Astrocyte of the spinal cord (primary cell): ENCODE measurements at places on chromosomes 12 and 14.
A peak's percentile ranks its signal among the peaks of the same experiment; 100 is the strongest.

DNA sequence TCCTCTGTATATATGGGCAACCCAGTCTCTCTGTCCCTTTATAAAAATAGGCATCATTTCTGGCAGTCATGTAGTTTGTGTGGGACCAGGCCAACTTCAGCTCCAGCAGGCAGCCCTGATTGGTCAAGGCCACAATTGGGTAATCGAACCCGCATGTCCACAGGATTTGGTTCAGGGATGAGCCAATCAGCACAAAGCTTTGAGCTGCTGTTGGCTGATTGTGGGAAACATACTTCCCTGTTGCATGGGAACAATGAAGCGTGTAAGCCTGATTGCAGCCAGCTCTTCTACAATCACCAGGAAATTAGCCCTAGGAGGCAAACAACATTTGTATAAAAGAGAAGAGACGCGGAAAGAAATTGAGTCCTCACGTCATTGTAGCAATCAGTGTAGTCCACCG is 328.6 kb downstream of the PCNX1 start:
- DNase-seq = no peak

DNA sequence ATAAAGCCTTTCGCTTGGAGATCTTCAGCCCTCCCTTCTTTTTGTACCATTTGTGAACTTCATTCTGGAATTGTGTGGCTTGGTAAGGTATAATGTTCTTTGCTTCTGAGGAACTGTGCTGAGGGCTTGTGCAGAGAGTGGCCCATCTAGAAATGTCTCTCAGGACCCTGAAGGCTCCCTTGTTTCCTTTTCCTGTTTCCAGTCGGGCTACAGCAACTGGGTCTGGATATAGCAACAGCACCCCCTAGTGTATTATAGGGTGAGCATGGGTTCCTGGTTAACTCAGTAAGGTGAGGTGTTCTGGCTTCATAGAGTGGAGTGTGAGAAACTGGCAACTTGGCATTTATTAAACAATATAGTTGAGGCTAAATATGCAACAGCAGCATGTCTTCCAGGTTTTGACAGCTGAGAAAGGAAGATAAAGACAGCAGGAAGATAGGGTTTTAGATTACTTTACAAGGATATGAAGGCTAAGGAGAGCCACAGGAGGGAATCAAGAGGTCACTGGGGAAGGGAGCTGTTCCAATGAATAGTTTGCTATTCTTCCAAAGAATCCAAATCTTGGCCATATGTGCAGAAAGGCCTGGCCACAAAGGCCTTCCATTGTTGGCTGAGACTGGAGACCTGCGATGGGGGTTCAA is 49.1 kb upstream of the RNU6-8 start:
- DNase-seq = peak; percentile 85

DNA sequence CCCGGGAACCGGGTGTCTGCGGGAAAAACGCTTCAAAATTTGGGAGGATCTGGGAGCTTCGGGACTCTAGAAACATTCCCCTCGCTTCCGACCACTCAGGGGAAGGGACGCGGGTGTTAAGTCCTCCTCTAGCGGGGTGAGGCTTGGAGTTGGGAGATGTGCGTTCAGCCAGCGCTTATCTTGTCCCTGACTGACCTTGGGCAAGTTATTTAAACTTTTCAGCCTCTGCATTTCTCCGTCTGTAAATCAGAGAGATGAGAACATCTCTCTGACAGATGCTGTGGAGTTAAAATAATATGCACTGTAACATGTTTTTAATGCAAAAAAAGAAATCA is 76.9 kb upstream of the ANO4 start:
- peak; percentile 3 for DNase-seq

DNA sequence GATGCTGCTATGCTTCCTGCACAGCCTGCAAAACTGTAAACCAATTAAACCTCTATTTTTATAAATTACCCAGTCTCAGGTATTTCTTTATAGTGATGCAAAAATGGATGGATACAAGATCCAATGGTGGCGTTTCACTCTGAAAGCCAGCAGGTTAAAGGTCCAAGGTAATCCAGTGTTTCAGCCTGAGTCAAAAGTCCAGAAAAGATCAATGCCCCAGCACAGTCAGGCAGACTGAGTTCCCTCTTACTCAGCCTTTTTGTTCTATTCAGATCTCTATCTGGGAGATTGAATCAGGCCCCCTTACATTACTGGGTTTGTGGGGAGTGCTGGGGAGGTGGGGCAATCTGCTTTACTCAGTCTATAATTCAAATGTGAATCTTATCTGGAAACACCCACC is 464.5 kb downstream of the GXYLT1 start:
- no peak for DNase-seq

- DNase-seq = no peak
These were observed 25.0 kb downstream of the ERP27 start for GRCh38 chr12:14913381-14913781.

GRCh38 chr12:83826112-83826511 is 1086.5 kb downstream of the SLC6A15 start:
- DNase-seq = peak; percentile 12

DNA sequence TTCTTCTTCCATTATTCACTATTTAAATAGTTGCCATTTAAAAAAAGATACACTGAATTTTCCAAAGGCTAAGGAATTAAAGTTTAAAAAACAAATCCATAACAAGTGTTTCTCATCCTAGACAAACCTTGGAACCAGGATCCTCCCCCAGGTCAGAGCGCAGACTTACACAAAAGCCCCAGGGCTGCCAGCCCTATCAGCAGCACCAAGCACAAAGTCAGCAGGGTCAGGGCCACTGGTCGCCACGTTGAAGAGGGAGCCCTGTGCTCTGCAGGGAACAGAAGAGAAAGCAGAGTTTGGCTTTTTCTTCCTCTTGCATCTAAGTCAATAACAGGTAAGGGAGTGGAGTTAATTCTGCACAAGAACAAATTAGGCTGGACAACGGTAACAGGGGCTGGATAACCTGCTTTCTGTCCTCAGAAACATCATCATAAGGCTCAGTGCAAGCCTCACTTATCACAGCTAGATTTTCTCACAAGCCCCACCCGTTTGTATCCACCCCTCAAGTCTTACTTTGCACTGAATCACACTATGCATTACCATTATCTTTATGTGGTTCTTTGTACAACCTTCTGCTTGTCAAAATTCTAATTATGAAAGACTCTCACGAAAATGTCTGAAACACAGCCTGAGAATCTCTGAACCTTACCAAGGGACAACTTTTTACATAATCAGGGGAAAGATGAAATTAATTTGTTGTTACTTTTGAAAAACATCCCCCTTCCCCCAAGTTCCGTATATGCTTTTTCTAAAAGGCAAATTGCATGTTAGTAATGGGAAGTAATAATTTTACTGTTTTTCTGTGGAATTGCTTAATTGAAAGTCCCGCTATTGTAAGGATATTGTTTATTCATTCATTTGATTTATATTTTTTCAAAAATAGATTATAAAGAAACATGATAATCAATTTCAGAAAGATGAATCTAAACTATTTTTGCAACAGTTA is 9.6 kb downstream of the CLEC1A start:
- DNase-seq = no peak

DNA sequence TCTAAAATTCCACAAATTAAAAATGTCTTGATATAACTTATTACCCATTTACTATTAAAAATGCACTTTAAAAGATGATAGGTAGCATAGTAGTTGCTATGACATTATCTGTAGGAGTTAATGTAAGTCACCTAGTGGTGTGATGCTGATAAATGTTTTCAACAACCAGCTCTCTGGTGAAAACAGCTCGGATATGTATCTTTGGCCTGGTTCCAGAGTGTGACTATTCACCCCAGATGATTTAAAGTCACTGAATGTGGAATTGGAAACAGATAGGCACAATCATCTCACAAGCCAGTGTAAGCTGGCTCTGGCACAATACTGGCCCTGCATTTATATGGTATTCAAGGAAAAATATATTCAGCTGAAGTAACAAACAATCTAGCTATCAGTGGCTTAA is 9.2 kb upstream of the CCDC196 start:
- peak; percentile 19 for DNase-seq

GRCh38 chr12:121713257-121713777 is 765 bp downstream of the TMEM120B start:
- no peak for DNase-seq

DNA sequence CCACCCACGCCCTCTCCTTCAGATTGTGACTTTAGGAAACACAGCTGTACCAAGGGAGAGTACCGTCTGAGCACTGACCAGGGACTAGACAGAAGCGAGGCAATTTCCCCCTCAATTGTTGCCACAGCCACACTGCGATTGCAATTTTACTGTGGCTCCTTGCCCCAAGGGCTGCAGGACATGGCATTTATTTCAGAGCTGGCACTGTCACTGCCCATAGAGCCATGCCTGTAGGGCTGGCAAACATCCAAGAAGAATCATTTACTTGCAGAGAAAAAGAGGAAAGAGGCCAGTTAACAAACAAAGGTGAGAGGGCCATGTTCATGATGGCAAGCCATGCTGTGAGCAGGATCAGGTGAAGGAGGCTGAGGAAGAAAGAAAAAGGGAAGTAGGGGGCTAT is 129.6 kb downstream of the EMP1 start:
- no peak for DNase-seq

DNA sequence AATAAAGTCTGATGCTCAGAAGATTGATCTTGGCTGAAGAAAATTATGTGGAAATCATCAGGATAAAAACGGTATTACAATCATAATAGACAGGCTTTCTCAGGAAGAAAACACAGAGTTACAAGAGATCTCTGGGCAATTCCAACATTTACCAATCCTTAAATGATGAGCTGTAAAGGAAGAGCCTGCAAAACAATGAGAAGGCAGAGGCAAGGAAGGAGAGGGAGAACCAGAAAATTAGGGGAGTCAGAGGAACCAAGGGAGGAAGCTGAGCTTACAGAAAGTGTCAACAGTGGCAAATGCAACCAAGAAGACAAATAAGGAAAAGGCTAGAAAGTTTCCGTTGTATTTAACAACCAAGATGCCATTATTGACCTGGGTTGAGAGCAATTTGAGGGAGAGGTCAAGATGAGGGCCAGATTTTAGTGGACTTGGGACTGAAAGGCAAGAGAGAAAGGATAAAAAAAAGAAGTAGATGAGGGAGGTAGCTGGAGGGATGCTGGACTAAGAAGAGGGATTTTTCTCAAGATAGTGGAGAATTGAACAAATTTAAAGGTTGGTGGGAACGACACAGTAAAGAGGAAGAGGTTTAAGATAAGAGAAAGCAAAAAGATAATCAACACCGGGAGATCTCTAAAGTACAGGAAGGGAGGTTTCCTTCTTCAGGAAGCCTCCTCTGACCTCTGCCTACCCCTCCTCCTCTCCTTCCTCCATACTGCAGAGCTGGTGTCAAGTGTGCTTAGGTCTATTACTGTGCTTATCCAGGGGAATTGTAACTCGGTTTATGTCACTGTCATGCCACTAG is 116.9 kb downstream of the DUSP6 start:
- DNase-seq = no peak

DNA sequence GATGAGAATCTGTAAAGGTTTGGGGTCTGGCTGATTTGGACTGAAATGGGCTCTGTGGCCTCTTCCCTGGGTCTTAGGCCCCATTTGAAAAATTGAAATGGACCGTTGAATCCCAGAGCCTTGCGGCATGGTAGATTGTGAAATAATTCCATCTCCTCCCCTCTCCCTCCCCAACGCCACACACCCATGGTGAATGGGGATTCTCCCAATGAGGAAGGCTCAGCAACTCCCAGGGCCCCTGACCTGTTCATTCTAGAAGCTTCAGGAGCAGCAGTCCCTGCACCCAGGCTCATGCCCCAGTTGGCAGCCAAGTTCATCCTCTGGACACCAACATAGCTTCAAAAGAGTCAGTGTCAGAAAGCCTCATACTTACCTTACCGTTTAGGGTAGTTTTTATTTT is 217.4 kb downstream of the ZFP36L1 start:
- no peak for DNase-seq

GRCh38 chr12:70260646-70261045 is 17.4 kb downstream of the CNOT2 start:
- DNase-seq = no peak

- DNase-seq = peak; percentile 56
These were observed 88.3 kb downstream of the OTOGL start for GRCh38 chr12:80187660-80188090.

- no peak for DNase-seq
These were observed 17.7 kb downstream of the GDF11 start for GRCh38 chr12:55760663-55761062.

- DNase-seq = no peak
These were observed 39.3 kb upstream of the ABCC9 start for GRCh38 chr12:21980544-21980943.

DNA sequence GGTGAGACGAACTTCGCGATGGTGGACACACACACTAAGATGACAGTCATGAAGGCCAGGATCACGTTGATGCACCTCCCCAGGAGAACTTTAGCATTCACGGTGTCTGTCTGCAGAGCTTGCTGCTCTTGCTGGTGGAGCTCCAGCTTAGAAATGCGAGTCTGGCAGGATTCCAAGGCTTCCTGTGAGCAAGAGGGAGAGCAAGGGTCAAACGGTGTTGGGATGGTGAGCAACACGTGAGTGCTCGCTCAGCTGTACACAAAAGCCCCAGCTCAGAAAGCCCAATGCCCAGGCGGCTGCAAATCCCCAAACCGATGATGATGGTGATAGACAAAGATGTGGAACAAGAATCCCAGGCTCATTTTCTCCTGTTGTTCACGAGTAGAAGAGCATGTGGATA is 78.8 kb downstream of the TMCC3 start:
- peak; percentile 80 for DNase-seq

GRCh38 chr14:70032447-70032846 is 153.2 kb downstream of the SMOC1 start:
- no peak for DNase-seq

GRCh38 chr12:52221912-52222457 is 11.1 kb upstream of the KRT7 start:
- DNase-seq = no peak

DNA sequence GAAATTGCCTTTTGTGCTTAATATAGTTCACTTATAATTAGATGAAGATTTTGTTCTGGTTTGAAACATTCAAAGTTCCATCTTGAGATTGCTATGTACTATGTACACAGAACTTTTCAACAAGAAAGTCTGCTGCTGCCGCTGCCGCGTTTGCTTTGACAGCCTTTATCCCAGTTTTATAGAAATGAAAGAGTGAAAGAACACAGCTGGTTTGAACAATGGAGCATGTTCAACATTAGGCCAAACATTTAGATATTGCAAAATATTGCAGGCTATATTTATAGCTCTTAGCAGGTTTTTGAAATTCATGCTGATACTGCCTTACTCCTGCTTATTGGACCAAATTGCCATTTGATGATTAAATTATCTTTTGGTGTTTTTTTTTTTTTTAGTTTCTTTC is 299.8 kb upstream of the PRKD1 start:
- DNase-seq = no peak

GRCh38 chr14:54267172-54267571 is 129.6 kb upstream of the CDKN3 start:
- DNase-seq = no peak

- no peak for DNase-seq
These were observed 79.4 kb downstream of the METTL25 start for GRCh38 chr12:82437744-82438143.

GRCh38 chr14:37655418-37655817 is 60.0 kb downstream of the TTC6 start:
- DNase-seq = peak; percentile 43

DNA sequence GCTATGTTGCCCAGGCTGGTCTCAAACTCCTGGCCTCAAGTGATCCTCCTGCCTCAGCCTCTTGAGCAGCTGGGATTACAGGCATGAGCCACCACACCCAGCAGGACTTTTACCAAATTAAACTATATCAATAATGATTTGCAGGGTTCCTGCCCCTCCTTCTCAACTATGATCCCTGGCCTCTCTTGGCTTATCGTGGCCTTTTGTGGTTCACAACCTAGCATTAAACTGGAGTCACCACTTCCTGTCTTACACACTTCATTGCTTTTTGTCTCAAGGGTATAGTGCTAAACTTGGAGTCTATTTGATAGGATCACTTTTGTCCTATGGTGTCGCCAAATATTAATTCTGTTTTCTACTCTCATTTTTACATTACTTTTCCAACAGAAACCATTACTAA is 64.5 kb downstream of the SEC23A start:
- no peak for DNase-seq

- no peak for DNase-seq
These were observed 16.9 kb downstream of the PTPRQ start for GRCh38 chr12:80460972-80461371.
